NCI-H1930 (cell line): ENCODE measurements at places on chromosomes 7 and 10.

GRCh38 chr10:95820363-95820762 lies 64.4 kb downstream of the ENTPD1 start:
- no peak for DNase-seq

DNA sequence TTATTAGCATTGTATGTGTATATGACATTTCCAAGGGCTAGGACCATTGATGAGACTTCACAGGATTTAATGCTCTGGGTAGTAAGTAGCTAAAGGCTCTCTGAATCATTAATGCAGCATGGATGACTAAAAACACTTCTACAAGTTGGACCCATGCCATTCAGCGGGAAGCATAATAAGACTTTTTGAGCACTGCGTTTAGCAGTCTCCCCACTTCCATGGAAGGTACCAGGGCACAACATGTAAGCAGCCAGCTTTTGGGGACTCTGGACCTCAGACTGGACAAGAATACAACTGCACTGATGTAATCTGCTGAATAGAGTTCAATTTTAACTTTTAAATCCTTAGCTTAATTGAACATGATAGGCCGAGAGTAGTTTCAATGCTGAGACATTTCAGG lies 191.7 kb upstream of the IMMP2L start:
- DNase-seq = no peak

DNA sequence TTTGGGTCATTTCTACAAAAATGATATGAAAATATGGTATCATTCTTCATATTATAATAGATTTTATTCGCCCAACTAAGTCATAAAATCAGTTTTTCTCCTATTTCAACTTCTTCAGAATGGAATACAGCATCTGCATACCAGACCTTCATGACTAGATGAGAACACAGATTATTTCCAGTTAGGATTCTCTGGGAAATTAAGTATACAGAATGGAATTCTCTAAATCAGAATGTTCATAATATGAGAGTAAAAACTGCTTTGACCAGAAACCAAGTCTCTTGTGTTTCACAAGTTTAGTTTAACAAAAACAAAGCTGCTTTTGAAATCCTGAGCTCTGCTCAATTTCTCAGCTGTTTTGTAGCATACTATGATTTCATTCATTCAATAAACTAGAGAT lies 160.3 kb upstream of the SEMA3A start:
- DNase-seq = no peak

- DNase-seq = no peak
Measured at GRCh38 chr7:144818511-144818910, 17.3 kb downstream of the TPK1 start.

GRCh38 chr10:27716521-27716920 lies 29.1 kb downstream of the MKX start:
- no peak for DNase-seq

- no peak for DNase-seq
Measured at GRCh38 chr7:44401692-44402091, 76.3 kb upstream of the CAMK2B start.

- DNase-seq = no peak
Measured at GRCh38 chr7:143375298-143376034, 5.7 kb upstream of the ZYX start.
